ENCODE measurements at places on chromosomes 7 and 10.
A peak's percentile ranks its signal among the peaks of the same experiment; 100 is the strongest.

GRCh38 chr7:1533547-1534329 is 3.2 kb downstream of the MAFK start:
- DNase-seq, result no peak

DNA sequence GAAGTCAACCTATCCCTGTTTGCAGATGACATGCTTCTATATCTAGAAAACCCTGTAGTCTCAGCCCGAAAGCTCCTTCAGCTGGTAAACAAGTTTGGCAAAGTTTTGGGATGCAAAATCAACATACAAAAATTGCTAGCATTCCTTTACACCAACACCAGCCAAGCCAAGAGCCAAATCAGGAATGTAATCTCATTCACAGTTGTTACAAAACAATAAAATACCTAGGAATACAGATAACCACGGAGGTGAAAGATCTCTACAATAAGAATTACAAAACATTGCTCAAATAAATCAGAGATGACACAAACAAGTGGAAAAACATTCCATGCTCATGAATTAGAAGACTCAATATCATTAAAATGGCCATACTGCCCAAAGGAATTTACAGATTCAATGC is 50.4 kb upstream of the ZNF365 start:
- DNase-seq, result no peak

DNA sequence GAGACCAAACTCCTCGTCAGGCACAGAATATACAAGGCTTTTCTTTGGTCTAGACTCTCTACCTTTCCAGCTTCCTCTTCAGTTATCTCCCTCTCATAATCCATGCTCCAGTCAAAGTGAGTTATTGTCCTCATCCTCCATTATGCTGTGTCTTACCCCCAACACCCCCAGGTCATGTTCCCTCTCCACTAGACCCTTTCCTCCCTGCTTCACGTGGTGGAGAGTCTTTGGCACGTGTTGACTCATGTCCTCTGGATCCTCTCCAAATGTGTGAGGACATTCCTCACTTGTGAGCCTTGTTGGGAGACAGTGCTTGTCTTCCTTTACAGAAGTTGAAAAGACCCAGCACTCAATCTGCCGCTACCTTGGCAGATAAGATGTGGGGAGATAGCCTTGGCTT is 36.0 kb upstream of the DLD start:
- DNase-seq, result no peak

- no peak for DNase-seq
Observed at GRCh38 chr7:38318241-38318640, 44.8 kb upstream of the TARP start.

GRCh38 chr10:89307269-89307577 is 5.4 kb downstream of the IFIT2 start:
- no peak for DNase-seq

- DNase-seq, result no peak
Observed at GRCh38 chr7:104275900-104276299, 52.5 kb upstream of the LHFPL3 start.

- no peak for DNase-seq
Observed at GRCh38 chr10:1625731-1626130, 111.6 kb downstream of the ADARB2 start.

DNA sequence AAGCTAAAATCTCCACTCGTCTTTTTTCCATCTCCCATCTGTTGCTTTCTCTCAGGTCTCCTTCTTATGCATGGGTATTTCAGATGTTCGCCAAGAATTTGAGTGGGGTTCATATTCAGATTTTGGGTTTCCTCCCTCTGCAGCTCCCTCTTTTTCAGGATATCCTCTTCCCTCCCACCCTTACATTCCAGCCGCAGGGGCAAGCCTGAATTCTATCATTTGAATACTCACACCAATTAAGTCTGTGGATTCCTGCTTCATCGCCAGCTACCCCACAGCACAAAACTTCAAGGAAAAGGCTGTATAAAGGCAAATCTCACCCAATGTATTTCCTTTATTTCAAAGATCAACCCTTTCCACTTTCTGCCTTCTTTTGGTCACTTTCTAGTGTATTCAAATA is 41.6 kb upstream of the FOXI2 start:
- no peak for DNase-seq

DNA sequence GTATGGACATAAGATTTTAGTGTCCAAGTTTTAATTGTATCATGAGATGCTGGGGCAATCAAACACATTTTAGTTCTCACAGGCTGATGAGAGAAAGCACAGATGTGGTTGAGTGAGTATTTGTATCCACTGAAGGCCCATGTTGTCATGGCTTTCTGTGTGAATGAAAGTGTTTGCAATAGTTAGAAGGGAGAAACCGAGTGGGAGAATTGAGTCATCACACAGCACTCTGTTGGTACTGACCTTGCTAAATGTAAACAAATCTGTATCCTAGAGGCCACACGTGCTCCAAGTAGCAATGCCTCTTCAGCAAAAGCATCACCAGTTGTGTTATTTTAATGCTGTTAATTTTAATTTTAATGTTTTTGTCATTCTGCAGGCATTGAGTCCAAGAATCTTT is 121.2 kb downstream of the EMX2 start:
- DNase-seq, result no peak

- DNase-seq, result peak; percentile 30
Observed at GRCh38 chr10:90484518-90484917, 373.3 kb downstream of the HTR7 start.

- DNase-seq, result no peak
Observed at GRCh38 chr7:7790041-7790741, 71.8 kb upstream of the RPA3 start.

DNA sequence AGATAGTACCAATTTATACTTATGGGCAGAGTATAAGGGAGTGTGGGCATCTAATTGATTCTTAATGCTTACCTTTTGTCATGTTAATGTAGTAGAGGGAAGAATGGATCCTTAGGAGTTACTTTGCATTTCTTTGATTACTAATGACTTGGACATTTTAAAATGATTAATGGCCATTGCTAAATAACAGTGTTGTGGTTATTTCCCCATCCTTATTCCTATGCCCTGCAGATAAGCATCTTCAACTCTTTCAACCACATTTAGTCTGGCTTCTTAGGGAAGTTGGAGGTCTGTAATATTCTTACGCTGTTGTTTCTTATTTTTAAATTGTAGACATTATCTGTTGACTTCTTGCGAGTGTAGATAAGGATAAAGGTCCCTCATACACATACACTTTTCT is 37.2 kb downstream of the KAT6B start:
- DNase-seq, result no peak

GRCh38 chr10:18469125-18469524 is 182.3 kb downstream of the NSUN6 start:
- DNase-seq, result no peak

- no peak for DNase-seq
Observed at GRCh38 chr10:68989317-68989990, 851 bp downstream of the KIFBP start.

DNA sequence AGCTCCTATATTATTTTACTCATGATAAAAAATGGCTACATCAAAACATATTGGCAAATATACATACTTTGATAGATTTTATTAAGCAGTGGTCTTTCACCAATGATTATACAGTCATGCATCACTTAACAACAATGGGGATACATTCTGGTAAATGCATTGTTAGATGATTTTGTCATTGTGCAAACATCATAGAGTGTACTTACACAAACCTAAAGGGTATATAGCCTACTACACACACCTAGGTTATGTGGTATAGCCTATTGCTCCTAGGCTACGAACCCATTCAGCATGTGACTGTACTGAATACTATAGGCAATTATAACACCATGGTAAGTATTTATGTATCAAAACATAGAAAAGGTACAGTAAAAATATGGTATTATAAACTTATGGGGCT is 98.9 kb upstream of the IL6 start:
- no peak for DNase-seq

DNA sequence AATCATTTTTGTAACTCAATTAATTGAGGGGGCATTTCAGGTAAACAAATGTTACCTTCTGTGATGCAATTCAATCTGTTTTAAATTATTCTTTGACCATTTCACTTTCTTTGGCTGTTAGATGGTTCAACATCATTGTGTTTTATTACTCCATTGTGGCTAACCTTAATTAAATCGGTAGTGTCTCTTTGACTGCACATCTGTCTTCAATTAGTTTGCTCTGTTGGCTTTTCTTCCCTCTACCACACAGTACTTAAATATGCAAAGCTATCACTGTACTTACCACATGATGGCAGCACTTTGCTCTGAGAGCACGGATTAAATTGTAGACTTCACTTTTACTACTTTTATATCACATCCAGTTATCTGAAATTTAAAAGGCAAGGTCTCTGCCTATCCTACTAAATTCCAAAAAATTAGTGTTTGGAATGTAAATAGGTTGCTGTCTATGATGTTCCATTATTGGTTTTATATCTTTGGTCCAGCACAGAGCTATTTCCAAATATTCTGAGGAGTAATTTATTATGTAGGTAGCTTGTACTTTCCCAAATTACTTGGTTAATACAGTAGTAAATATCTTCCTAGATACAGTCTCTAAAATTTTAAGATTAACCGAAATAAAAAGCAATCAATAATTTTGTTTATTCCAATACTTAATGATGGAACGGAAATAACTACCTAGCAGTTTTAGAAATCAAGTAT is 352.0 kb downstream of the PCLO start:
- no peak for DNase-seq

GRCh38 chr10:24382045-24382444 is 173.1 kb downstream of the KIAA1217 start:
- DNase-seq, result no peak

DNA sequence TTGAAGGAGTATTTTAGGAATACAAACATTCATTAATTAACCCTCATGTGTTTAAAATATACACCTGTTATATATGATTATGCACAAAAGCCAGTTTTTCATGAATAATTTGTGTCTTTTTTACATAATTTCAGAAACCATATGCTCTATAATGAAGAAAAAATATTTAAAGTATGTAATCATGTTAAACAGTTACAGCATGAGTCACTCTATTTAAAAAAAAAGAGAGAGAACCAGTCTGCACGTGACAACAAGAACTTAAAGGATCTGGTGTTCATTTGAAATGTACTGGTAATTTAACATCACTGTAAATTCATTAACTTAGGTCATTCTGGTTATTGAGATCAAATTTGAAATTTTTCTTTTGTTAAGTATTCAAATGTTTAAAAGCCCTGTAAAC is 228.5 kb downstream of the CACNB2 start:
- no peak for DNase-seq

- no peak for DNase-seq
Observed at GRCh38 chr7:50812841-50813475, 30.3 kb upstream of the GRB10 start.

- DNase-seq, result no peak
Observed at GRCh38 chr7:138493535-138493934, 33.5 kb downstream of the TRIM24 start.

- peak; percentile 47 for DNase-seq
Observed at GRCh38 chr10:133378251-133379096, 588 bp upstream of the PAOX start.

- DNase-seq, result no peak
Observed at GRCh38 chr7:35802649-35803048, 1.8 kb downstream of the SEPTIN7 start.

- DNase-seq, result no peak
Observed at GRCh38 chr10:26483554-26483953, 45.4 kb downstream of the APBB1IP start.

- DNase-seq, result no peak
Observed at GRCh38 chr10:113496111-113497109, 56.4 kb upstream of the HABP2 start.

DNA sequence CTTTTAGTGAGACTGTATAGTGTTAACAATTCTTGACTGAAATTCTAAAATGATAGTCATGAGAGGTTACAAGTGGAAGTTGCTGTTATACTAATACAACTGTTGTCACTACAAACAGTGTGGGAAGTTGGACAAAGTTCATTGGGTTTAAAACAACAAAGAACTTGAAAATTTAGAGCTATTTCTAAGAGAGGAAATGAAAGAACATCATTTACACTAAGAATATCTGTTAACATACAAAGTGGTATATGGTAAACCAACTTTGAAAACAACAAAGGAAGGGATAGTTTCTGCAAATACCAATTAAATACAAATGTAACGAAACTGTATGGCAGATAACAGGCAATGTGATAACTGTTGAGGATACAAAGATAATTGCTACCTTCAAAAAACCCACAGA is 11.6 kb downstream of the MTPN start:
- DNase-seq, result no peak

DNA sequence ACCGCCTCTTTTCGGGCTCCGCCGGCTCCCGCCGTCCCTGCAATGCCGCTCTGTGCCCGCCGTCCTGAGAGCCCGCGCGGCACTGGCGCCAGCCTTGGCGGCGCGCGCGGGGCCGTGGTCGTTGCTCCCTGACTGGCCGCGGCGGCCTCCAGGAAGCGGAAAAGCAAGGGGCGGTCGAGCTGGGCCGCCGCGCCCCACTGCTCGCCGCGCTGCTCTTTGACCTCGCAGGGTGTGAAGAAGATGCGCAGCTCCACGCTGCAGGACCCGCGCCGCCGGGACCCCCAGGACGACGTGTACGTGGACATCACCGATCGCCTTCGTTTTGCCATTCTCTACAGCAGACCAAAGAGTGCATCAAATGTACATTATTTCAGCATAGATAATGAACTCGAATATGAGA is at the start of gene CDC14C:
CDC14C (plus strand) TSS at position 115 of the 400 bp plus-strand sequence; CDS start at position 241, 126 bp downstream.
- no peak for DNase-seq

GRCh38 chr10:79452174-79452611 is 6.8 kb upstream of the ZCCHC24 start:
- no peak for DNase-seq

DNA sequence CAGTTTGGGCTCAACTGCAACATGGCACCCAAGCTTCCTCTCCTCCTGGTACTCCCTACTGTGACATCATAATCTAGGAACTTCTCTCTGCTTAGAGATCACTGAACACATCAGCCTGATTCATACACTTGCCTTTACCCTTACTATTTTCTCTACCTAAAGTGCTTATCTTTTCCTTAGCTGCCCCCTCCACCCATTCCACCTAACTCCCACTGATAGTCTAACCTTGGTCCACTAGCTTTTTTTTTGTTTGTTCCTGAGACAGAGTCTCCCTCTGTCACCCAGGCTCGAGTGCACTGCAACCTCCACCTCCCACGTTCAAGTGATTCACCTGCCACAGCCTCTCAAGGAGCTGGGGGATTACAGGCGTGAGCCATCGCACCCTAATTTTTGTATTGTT is 15.9 kb downstream of the CUL2 start:
- no peak for DNase-seq

- DNase-seq, result no peak
Observed at GRCh38 chr7:108368466-108368865, 87.8 kb downstream of the NRCAM start.

GRCh38 chr7:44969701-44970522 is 8.9 kb downstream of the MYO1G start:
- DNase-seq, result peak; percentile 18

- DNase-seq, result no peak
Observed at GRCh38 chr10:76318211-76318610, 886.8 kb downstream of the LRMDA start.

Data from H9 (cell line).